ENCODE measurements at places on chromosomes 13 and 19. TPM values are rescaled to one million over a fixed set of nuclear protein-coding genes. Genes with fewer than 3 reads are reported as not detected.

KIR3DL2 gene
- not detected for total RNA-seq

CACNG6 gene
- 0.46 TPM for total RNA-seq

LSR gene
- total RNA-seq = 1.1 TPM

KL gene
- total RNA-seq = not detected

SHISA7 gene
- not detected for total RNA-seq

LGALS4 gene
- 0.54 TPM for total RNA-seq

- no peak for DNase-seq
Measured at GRCh38 chr19:12695997-12696365, 450 bp downstream of the FBXW9 start.

DNA sequence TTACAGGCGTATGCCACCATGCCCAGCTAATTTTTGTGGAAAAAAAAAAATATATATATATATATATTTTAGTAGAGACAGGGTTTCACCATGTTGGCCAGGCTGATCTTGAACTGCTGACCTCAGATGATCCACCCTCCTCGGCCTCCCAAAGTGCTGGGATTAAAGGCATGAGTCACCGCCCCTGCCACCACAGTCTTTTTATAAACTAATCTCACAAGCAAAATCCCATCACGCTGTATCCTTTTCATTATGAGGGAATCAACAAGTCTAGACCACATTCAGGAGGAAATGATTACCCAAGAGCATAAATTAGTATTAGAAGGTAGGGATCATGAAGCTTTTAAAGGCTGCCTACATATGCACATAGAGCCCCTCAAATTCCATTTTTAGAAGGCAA is 210.6 kb upstream of the NBEA start:
- DNase-seq = peak; percentile 49

GRCh38 chr19:10270616-10271394 is at the start of gene ICAM1:
ICAM1 (plus strand) TSS chr19:10271120; CDS start chr19:10271160, 40 bp downstream.
- DNase-seq = no peak

DNA sequence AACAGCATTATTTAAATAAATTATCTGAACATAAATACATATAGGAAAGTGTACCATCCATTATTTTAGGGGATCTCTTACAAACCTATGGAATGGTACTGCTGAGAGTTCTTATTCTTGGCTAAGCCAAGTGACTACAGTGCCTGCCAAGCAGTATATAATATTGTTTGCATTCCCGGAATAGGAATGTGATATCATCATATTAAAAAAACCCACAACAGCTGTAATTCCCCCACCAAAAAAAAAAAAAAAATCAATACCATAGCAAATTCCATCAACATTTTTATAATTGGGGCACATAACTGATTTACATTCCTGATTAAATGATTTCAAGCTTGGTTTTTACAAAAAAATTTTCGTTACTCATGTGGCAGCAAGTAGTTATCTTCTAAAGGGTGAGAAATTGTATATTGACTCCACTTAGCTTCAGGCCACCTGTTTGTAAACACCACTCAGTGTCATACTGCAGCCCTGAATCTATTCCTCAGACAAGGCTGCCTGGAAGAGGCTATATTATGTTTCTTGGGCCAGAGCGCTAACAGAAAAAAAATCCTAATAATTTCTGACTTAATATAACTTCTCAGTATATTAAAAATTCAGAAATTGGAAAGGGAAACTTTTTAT is 278.1 kb downstream of the DNAJC15 start:
- no peak for DNase-seq

DNA sequence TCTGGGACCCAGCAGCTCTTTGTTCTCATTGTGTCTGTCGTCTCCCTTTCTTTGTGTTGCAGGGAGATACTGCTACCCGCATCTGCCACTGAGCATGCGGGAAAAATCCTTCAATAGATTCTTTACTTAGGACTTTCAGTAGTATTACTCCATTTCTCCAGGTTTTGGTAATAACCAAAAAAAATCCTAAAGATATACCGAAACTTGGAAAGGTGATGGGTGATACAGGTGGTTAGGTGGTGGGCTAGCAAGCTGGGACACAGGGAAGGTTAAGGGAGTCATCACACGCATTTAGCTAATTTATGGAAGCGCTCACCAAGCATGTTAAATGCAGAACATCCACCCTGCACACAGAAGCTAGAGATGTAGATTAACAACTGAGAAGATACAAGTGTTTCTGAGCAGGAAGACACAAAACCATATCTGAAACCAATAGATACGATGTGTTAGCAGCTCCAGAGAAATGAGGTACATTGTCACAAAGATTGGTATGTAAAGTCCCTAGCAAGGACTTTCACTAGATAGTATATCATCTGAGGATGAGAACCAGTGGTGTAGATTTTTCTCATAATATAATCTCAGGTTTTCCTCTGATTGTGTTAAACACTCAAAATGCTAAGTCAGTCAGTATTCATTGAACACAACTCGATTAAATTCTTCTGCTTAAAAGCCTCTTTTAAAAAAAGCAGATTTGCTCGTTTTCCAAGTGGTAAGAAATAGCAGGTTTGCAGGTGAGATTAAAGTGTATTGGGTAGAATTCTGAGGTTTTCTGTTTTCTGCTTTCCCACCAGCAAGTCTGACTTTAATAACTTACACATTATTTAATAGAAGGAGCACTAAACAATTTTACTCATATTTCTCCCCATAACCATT is 1.2 kb upstream of the SLAIN1 start:
- no peak for DNase-seq

- DNase-seq = no peak
Measured at GRCh38 chr19:16561382-16561781, 10.8 kb downstream of the SLC35E1 start.

GRCh38 chr13:90187478-90188350 is 1159.8 kb upstream of the MIR17HG start:
- no peak for DNase-seq

DNA sequence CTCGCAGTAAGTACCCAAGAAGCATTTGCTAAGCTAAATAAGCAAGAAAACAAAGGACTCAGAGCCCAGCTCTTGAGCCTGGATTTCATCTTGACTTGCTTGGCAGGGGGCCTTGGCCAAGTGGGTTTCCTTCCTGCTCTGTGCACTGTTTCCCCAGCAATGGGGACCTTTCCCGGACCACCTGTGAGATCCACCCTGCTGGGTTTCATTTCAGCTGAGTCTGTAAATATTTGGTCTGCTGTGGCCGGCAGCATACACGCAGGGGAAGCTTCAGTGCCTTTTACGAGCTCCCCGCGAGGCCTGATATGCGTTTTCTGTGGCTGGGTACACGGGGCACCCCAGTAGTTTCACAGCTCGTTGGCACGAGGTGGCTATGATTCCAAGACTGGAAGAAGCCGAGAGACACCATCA is 12.4 kb upstream of the TINCR start:
- DNase-seq = peak; percentile 48

DNA sequence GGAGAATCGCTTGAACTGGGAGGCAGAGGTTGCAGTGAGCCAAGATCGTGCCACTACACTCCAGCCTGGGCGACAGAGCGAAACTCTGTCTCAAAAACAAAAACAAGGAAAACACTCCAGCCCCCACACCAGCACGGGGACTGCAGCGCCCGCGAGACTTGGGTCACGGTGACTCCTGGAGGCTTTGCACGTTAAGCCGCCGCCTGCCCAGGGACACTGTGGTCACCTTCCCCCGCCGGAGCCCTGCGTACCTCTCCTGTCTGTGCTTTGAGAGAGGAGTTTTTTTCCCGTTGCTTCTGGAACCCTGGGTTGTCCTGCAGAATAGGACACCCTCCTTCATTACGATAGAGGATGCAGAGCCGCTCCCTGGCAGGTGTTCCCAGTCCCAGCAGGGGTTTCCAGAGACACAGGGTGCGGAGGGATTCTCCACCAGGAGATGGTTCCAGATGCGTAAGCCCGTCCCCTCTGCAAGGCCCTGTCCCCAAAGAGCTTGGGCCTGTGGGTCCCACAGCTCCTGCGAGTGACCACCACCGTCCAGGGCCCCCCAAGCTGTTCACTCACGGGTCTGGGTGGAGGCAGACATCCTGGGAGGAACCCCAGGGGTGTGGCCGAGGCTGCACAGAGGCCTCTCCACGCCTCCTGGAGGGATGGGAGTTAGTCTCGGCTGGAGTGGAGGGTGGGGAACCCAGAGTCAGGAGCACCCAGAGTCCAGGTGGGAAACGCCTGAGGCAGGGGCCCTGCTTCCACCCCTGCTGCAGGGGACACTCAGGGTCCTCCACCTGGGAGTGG is 42.8 kb upstream of the NDUFS7 start:
- no peak for DNase-seq

DNA sequence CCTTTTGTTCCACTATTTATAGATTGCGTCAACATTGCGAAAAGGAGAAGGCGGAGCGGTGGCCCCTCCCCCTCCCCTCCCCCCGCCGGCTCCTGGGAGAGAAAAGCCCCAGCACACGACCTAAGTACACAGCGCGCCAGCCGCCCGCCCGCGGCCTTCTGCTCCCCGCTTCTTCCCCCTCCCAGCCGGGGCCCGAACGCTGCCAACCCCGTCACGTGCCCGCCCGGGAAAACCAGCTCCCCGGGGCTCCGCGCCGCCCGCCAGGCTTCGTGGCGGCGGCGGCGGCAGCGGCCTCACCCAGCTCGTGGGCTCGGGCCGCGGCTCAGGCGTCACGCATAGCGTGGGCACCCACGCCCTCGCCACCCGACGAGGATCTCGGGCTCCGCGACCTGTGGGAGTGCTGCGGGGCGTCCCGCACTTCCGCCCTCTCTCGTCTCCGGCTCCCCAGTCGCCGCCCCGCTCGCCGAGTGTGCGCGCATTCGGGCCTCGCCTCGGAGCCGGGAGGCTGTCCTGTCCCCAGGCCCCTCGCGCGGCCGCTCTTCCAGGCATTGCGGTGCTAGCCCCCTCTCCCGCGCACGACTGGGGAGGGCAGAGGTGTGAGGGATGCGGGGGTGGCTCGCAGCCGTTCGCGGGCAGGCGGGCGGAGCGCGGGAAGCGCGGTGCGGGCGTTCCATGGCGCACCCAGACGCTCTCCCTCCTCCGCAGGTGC is 110.5 kb downstream of the KCNRG start:
- peak; percentile 57 for DNase-seq

DNA sequence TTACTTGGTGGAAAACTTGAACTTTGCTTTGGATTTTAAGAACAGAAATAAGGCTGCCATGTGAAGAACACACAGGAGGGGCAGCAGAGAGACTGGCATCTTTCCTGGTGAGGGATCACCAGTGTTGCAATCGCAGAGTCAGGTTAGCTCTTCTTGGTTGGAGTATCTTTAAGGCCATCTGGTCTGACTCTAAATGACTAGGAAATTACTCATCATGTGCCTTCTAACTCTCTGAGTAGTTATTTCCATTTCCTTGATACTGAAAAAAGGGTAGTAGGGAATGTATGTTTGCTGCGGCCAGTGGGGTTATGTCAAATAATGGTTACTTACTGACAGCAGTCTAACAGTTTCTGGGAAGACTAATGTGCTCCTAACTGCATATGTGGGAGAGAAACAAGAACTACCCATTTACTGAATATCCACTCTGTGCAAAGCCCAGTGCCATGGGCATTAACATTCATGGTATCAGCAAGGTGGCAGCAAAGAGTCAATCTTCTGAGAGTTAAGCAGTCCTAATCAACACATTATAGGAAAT is 122.1 kb downstream of the COG6 start:
- peak; percentile 70 for DNase-seq

- no peak for DNase-seq
Measured at GRCh38 chr13:44206434-44206833, 167.2 kb upstream of the SERP2 start.

- DNase-seq = no peak
Measured at GRCh38 chr19:5395556-5395955, 54.9 kb upstream of the PTPRS start.

DNA sequence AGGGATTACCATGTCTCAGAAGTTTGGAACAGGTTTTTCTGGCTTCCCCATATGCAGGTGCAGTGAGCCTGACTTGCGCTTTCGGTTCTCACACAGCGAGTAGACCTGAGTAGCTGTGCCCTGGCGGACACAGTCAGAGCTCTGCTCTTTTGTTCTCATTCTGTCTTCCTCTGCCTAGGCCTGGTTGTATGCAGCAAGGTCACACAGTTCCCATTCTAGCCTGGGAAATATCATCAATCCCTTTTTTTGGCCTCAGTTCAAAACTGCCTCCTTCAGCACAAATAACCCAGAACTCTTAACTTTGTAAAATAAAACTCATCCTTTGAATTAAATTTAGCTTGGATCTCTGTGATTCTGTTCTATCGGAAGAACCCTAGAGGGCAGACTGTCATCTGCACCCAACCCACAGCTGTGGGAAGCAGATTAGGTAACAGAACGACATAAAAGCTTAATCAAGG is 10.2 kb downstream of the OXGR1 start:
- DNase-seq = no peak

DNA sequence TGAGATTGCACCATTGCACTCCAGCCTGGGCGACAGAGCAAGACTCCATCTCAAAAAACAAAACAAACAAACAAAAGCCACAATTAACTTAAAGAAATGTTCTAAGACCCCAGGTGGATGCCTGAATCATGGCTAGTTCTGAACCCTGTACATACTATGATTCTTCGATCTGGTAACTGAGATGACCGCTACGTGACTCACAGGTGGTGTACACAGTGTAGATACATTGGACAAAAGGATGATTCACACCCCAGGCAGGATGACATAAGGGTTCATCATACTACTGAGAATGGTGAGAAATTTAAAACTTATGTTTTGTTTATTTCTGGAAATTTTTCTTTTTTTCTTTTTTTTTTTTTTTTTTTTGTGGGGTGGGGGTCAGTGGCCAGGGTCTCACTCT is 6.5 kb downstream of the ZNF426 start:
- no peak for DNase-seq

- no peak for DNase-seq
Measured at GRCh38 chr19:17455308-17456123, 5.2 kb downstream of the NXNL1 start.

- no peak for DNase-seq
Measured at GRCh38 chr19:40089462-40089861, 1.3 kb downstream of the ZNF780A start.

GRCh38 chr19:46579361-46579879 is 21.7 kb upstream of the CALM3 start:
- no peak for DNase-seq

DNA sequence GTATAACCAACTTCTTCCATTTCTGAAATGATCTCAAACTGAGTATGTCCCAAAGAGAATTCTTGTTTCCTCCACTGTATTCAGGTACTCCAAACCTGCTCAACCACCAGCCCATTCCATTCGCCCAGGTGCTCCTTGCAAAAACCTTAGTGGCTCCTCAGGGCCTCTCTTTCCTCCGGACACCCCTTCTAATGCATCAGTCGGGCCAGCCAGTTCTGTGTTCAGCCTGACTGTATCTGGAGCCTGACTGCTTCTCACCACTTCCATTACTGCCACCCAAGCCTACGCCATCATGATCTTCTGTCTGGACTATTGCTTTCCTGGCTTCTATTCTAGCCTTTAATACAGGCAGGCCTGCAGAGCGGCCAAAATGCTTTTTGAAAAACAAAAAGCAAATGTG is 1.5 kb downstream of the PHF11 start:
- no peak for DNase-seq

- DNase-seq = no peak
Measured at GRCh38 chr19:39307046-39307821, 11.0 kb downstream of the IFNL1 start.

Measured in H4 (cell line).